ENCODE measurements at places on chromosomes 12 and 14. TPM values are rescaled to one million over a fixed set of nuclear protein-coding genes. Genes with fewer than 3 reads are reported as not detected.

GRCh38 chr12:82805812-82806497 is 119.2 kb downstream of the TMTC2 start:
- DNase-seq: no peak

DNA sequence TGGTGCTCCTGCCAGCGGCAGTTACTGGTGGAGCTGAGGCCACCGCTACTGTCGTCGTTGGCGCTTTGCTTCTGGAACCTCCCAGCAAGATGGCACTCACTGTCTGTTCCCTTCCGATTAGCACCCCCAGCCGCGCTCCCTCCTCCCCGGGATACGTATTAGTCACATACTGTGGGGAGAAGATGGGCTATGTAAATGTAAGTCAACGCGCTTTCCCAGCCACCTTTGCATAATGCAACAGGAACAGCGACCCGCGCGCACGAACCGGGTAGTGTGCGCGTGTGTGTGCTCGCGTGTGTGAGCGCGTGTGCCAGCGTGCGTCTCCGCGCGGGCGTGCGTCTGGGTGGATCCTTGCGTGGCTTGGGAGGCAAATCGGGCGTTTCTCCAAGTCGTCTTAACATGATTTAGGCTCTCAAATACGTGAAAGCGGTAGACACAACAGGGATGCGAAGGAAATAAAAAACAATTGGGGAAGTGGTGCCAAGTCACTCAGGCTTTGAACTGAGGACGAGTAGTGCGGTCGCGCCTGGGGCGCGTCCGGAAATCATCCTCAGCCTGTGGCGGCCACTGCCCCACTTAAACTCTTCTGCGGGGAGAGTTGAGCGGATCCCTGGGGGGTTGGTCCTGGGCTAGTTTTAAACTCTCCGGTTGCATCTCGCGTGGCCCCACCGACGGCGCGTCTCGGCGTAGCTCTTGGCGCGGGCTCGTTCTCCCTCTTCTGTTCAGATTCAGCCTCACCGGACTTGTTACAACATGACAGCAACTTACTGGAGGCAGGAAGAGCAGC is 1.8 kb downstream of the FLRT2 start:
- peak; percentile 52 for DNase-seq

DNA sequence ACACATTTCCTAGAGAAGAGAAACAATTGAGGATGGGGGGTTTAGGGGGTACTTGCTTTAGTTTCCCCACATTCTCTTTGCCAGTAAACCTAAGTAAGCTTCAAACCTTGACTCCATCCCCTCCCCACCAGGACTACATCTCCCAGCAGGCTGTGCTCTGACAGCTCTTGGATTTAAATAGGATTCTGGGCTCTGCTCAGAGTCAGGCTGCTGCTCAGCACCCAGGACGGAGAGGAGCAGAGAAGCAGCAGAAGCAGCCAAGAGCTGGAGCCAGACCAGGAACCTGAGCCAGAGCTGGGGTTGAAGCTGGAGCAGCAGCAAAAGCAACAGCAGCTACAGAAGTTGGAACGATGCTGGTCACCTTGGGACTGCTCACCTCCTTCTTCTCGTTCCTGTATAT is 20.6 kb downstream of the RDH12 start:
- DNase-seq: peak; percentile 77

The AP5M1 gene
- total RNA-seq: 56.6 TPM

The CHGA gene
- not detected for total RNA-seq

The GUCY2C gene
- total RNA-seq: not detected

The SOX5 gene
- total RNA-seq: 3.3 TPM

DNA sequence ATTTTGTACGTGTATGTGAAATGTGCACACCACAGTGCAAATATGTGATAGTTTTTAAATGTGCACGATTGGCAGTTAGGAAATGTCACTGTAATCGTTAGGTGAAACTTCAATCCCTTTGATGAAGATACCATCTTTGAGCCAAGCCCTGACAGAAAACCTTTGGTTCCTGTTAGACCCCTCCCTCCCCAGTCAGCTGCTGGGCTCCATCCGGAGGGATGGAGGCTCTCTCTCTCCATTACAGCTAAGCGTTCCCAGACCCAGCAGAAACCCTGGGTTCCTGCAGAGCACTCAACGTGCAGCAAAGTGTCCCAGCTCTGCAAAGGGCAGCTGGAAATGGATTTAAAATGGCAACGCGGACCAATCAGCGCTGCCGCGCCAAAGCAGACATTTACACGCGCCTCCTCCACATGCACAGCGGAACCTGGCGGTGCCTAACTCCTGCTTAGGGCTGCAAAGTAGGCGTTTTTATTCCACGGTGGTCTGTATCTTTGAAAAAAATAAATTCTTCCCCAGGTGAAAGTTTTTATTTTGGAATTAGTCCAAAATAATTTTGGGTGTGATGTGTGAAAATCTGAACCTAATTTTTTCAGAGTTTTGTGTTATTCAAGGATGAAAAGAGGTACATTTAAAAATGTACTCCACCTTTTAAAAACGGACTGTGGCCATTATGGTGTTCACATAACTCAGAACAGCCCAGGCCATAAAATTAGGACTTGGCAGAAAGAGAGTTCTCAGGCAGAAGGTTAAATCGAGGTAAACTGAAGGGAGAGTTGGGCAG is 1.4 kb upstream of the HMGA2 start:
- peak; percentile 3 for DNase-seq

The TUNAR gene
- total RNA-seq: not detected

DNA sequence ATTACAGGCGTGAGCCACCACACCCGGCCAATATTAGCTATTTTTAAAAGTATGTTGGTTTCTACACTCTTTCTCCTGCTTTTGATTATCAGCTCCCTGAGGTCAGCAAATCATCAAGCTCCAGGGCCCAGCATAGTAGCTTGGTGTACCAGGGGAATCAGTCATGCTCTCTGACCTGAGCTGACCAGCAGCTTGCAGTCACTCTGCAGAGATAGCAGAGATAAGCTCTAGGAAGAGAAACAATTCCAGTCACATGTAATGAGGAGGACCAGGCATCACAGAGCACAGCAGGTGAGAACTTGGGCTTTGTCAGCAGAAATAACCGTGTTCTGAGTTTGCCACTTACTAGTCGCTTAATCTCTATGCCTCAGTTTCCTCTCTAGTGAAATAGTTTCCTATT is 8.5 kb downstream of the PLEKHD1 start:
- DNase-seq: no peak

The EPYC gene
- not detected for total RNA-seq

GRCh38 chr14:79496701-79497100 is 714.6 kb downstream of the DIO2 start:
- no peak for DNase-seq

- no peak for DNase-seq
Observed at GRCh38 chr12:115426732-115427131, 742.8 kb upstream of the TBX3 start.

The P2RX4 gene
- 4.0 TPM for total RNA-seq

DNA sequence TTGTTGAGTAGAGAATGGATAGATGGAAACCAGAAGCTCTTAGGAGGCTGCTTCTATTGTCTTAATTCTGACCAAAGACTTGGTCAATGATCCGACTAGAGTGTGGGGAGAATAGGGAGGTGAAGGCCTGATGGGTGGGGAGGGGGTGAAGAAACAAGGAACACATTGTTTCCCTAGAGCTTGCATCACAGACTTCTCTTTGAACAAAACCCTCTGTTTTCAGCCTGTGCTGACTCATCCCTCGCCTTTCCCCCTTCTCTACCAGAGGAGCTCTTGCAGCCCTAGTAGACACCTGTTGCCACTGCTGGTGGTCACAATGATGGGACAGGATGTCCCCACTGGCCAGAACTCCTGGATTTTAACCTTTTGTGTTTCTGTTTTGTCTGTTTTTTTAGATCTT is 46.8 kb upstream of the CISTR start:
- DNase-seq: no peak

The SLC38A4 gene
- total RNA-seq: 0.28 TPM

The CIDEB gene
- total RNA-seq: 3.4 TPM

DNA sequence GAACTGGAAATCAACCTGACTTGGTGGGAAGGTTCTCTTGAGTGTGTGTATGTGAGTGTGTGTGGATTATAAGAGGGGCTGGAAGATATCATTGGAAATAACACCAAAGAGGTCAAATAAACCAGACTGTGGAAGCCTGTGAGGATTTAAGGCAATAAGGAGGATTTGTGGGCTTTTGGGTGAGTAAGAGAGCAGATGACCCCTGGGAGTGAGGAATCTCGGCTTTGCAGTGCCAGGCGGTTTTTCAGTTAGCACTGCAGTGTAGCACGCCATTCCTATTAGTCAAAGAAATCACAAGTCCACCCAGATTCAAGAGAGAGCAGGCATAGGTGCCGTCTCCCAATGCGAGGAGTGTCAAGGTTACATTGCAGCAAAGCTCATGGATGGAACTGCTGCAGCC is 63.3 kb downstream of the CALM1 start:
- no peak for DNase-seq

DNA sequence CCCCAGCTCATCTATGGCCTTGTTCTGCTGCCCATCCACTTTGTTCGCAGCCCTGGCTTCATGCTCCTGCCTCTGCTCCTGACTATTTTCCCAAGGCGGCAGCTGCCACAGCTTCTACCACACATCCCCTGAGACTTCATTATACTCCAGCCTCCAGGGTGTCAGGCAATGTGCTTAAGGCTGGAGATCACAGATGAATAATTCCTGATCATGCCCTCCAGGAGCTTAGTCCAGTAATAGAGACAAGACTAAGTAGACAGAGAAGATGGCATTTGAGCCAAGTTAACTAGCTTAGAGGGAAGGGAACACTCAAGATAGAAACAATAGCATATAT is 7.1 kb downstream of the TAPBPL start:
- no peak for DNase-seq

- no peak for DNase-seq
Observed at GRCh38 chr12:7947011-7947410, 11.0 kb upstream of the SLC2A3 start.
